ENCODE measurements at places on chromosomes 1 and 21. TPM values are rescaled to one million over a fixed set of nuclear protein-coding genes. Genes with fewer than 3 reads are reported as not detected.

- no peak overlapping the region for H3K4me3 ChIP-seq
- H3K4me1 ChIP-seq = no peaks in the 10 kb centered on the region
- no peak overlapping the region for H3K27ac ChIP-seq
- no peak for DNase-seq
- H3K36me3 ChIP-seq = no peaks in the 10 kb centered on the region
These were observed 311.7 kb downstream of the KCTD3 start for GRCh38 chr1:215878843-215879242.

- peak overlapping the region; percentile 83 for H3K27ac ChIP-seq
- peaks cover 44% of the 10 kb centered on the region for H3K36me3 ChIP-seq
- H3K4me3 ChIP-seq = peak overlapping the region; percentile 74
These were observed 14.5 kb upstream of the KCNA2 start for GRCh38 chr1:110620686-110621085.

GRCh38 chr1:94552071-94552586 is 10.6 kb upstream of the F3 start:
- H3K4me1 ChIP-seq = no peaks in the 10 kb centered on the region
- H3K27ac ChIP-seq = no peak overlapping the region
- H3K27me3 ChIP-seq = peaks cover 13% of the 10 kb centered on the region
- DNase-seq = no peak
- H3K4me3 ChIP-seq = no peak overlapping the region

GRCh38 chr1:41511239-41511540 is 26.7 kb upstream of the EDN2 start:
- H3K4me1 ChIP-seq = peaks cover under 1% of the 10 kb centered on the region
- H3K4me3 ChIP-seq = no peak overlapping the region
- H3K27me3 ChIP-seq = no peaks in the 10 kb centered on the region

GRCh38 chr1:111956155-111956771 is 33.2 kb downstream of the KCND3 start:
- no peaks in the 10 kb centered on the region for H3K36me3 ChIP-seq
- H3K27ac ChIP-seq = no peak overlapping the region
- DNase-seq = no peak
- no peaks in the 10 kb centered on the region for H3K4me1 ChIP-seq
- no peak overlapping the region for H3K4me3 ChIP-seq

- H3K27ac ChIP-seq = no peak overlapping the region
- DNase-seq = no peak
- no peaks in the 10 kb centered on the region for H3K36me3 ChIP-seq
- H3K4me1 ChIP-seq = peaks cover 16% of the 10 kb centered on the region
These were observed 13.4 kb downstream of the PLA2G2F start for GRCh38 chr1:20152599-20152930.

Gene CBR3
- 29.0 TPM for total RNA-seq

Gene ZNF593OS
- not detected for total RNA-seq

All from activated CD4-positive, alpha-beta memory T cell treated with anti-CD3 and anti-CD28 coated beads, Interleukin-2, amount 10 ng/mL, durations not matched to agents 7 days and 5 days (primary cell).